ENCODE measurements at places on chromosomes 11 and 22. TPM values are rescaled to one million over a fixed set of nuclear protein-coding genes. Genes with fewer than 3 reads are reported as not detected.
A peak's percentile ranks its signal among the peaks of the same experiment; 100 is the strongest.

Gene HBG1
- 1.6 TPM for total RNA-seq

Gene UBQLN3
- 1.4 TPM for total RNA-seq

Gene DRD2
- total RNA-seq, result not detected

Gene MPPED1
- 0.65 TPM for total RNA-seq

DNA sequence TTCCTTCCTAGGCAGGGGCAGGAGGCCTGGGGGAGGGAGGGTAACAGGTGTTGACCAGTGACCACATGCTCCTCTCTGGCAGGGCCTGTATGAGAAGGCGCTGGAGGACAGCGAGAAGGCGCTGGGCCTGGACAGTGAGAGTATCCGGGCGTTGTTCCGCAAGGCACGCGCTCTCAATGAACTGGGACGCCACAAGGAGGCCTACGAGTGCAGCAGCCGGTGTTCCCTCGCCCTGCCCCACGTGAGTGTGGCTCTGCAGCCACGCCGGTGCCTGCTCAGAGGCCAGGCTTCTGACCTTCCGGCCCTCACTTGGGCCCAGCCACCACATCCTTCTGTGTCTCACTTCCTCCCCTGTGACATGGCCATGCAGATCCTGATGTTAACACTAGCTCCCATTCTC lies 25.8 kb downstream of the ZC3H7B start:
- peaks cover 57% of the 10 kb centered on the region for H3K36me3 ChIP-seq
- H3K4me3 ChIP-seq, result no peak overlapping the region
- H3K4me1 ChIP-seq, result no peaks in the 10 kb centered on the region
- no peak overlapping the region for H3K27ac ChIP-seq
- DNase-seq, result no peak
- no peaks in the 10 kb centered on the region for H3K27me3 ChIP-seq

DNA sequence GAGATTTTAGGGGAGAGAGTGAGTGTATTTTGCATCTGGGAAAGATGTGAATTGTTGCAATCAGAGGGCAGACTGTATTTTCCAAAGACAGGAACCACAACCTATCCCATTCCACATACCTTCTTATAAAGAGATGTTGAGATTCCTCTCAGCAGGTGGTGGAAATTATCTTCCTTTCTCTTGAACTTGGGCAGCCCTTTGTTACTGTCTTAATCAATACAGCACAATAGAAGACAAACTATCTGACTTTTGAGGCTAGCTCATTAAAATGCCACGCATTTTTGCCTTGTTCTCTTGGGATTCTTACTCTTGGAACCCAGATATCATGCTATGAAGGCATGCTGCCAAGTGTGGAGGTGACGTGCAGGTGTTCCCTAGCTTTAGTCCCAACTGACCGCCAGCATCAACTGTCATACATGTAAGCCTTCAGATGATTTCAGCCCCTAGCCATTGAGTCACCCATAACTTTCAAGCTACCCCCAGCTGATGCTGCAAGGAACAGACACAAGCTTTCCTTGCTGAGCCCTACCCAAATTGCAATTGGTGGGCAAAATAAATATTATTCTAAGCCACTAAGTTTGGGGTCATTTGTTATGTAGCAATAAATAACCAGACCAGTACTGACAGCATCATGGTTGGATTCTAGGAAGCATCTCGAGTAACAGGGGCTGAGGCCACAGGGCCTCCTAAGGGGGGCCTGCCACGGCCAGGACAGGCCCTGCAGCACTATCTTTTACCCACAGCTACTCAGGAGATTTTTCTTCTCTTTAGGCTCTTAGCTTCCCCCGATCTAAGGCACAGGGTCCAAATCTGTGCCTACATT lies 63.0 kb downstream of the RPL27A start:
- H3K4me1 ChIP-seq, result peaks cover 5% of the 10 kb centered on the region
- H3K27ac ChIP-seq, result no peak overlapping the region
- DNase-seq, result peak; percentile 10
- H3K36me3 ChIP-seq, result peaks cover 6% of the 10 kb centered on the region

- no peaks in the 10 kb centered on the region for H3K27me3 ChIP-seq
- H3K4me3 ChIP-seq, result no peak overlapping the region
- H3K27ac ChIP-seq, result no peak overlapping the region
- peak; percentile 62 for DNase-seq
- no peaks in the 10 kb centered on the region for H3K36me3 ChIP-seq
- H3K4me1 ChIP-seq, result no peaks in the 10 kb centered on the region
These were observed 48.7 kb downstream of the CWC15 start for GRCh38 chr11:94924612-94925011.

GRCh38 chr11:128146926-128147605 lies 440.3 kb downstream of the ETS1 start:
- H3K4me3 ChIP-seq, result no peak overlapping the region
- H3K4me1 ChIP-seq, result no peaks in the 10 kb centered on the region
- no peaks in the 10 kb centered on the region for H3K27me3 ChIP-seq
- H3K27ac ChIP-seq, result no peak overlapping the region

- no peaks in the 10 kb centered on the region for H3K36me3 ChIP-seq
- no peaks in the 10 kb centered on the region for H3K27me3 ChIP-seq
- no peaks in the 10 kb centered on the region for H3K4me1 ChIP-seq
These were observed at the start of gene CARD10 for GRCh38 chr22:37519268-37520195. CARD10 (minus strand) TSS chr22:37519415; CDS start chr22:37519200, 215 bp downstream.

- no peak within 1 kb of the TSS for H3K27ac ChIP-seq
- no peaks in the 10 kb centered on the region for H3K36me3 ChIP-seq
- no peaks in the 10 kb centered on the region for H3K27me3 ChIP-seq
- no peak within 1 kb of the TSS for H3K4me3 ChIP-seq
- H3K4me1 ChIP-seq, result no peaks in the 10 kb centered on the region
These were observed at the start of gene MS4A3 for GRCh38 chr11:60056349-60056969. MS4A3 (plus strand) TSS chr11:60056665; CDS start chr11:60061161, 4,496 bp downstream.

DNA sequence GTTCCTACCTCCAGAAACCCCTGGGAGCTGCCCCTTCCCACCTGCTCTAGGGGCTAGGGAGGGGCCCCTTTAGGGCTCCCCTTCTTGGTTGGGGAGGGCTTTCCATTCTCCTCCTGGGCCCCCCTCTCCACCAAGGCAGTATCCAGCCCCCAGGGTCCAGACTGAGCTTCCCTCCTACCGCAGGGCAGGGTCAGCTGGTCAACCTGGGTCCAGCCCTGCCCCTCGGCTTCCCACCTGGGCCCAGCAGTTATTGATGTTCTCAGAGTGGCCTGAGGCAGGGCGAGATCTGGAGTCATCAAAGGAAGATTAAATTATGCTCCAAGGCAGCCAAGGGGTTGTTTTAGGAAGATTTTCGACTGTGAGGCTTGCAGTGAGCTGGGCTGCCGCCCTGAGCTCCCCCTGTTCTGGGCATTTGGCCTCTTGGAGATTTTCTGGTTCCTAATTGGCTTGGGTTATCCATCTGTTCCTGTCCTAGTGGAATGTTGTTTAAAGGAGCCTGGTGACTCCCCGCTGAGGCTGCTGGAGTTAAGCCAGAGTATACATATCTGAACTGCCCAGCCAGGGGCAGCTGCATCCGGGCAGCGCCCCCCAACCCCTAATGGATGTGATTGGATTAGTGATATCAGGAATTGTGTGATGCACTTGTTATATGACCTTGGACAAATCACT lies 1.8 kb upstream of the SLC22A8 start:
- no peaks in the 10 kb centered on the region for H3K4me1 ChIP-seq
- H3K27ac ChIP-seq, result no peak overlapping the region
- DNase-seq, result peak; percentile 25
- H3K4me3 ChIP-seq, result no peak overlapping the region
- H3K36me3 ChIP-seq, result no peaks in the 10 kb centered on the region

- H3K4me3 ChIP-seq, result no peak overlapping the region
- no peak overlapping the region for H3K27ac ChIP-seq
- DNase-seq, result no peak
These were observed 229.9 kb upstream of the ANO5 start for GRCh38 chr11:21963013-21963412.

DNA sequence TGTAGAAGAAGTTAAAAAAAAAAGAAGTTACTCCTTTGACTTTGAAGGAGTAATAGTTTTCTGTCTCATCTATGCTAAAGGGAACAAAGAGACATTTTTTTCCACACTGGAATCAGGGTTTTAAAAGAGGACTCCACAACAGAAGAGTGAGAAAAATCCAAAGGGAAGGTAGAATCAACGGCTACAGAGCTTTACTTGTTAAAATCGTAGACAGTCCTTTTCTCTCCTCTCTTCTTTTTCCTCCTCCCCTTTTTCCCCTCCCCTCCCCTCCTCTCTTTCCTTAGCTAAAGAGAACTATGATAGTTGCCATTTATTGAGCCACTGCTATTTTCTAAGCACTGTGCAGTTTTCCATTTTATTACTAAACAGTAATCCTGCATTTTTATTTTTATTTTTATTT lies 29.2 kb downstream of the DDIAS start:
- no peaks in the 10 kb centered on the region for H3K36me3 ChIP-seq
- H3K27me3 ChIP-seq, result no peaks in the 10 kb centered on the region

DNA sequence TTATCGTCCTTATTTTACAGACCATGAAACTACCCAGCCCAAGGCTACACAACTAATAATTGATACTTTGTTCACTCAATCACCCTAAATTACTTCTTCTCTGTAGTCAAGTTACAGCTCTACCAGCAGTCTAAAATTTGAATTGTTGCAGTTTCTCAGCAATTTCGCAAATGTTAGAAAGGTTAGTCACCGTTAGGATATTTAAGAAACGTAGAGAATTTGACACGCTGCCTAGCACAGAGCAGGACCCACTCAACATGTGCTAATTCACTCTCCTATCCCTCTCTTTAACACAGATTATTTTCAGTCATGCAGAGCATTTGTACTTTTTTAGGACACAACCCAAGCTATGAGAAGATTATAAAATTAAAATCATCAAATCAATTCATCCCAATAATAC lies 771.1 kb upstream of the LUZP2 start:
- H3K27ac ChIP-seq, result no peak overlapping the region
- no peaks in the 10 kb centered on the region for H3K27me3 ChIP-seq
- no peak overlapping the region for H3K4me3 ChIP-seq
- H3K4me1 ChIP-seq, result no peaks in the 10 kb centered on the region
- no peak for DNase-seq

GRCh38 chr11:75665126-75665525 lies 3.7 kb downstream of the MAP6 start:
- H3K27ac ChIP-seq, result no peak overlapping the region
- peaks cover 16% of the 10 kb centered on the region for H3K4me1 ChIP-seq
- H3K4me3 ChIP-seq, result no peak overlapping the region
